ENCODE measurements at places on chromosomes 5 and 9.
A peak's percentile ranks its signal among the peaks of the same experiment; 100 is the strongest.

- no peak for DNase-seq
Measured at GRCh38 chr9:73215249-73215648, 63.6 kb downstream of the ANXA1 start.

GRCh38 chr9:113807173-113808061, 68.7 kb upstream of the ZNF618 start:
- peak; percentile 38 for DNase-seq

DNA sequence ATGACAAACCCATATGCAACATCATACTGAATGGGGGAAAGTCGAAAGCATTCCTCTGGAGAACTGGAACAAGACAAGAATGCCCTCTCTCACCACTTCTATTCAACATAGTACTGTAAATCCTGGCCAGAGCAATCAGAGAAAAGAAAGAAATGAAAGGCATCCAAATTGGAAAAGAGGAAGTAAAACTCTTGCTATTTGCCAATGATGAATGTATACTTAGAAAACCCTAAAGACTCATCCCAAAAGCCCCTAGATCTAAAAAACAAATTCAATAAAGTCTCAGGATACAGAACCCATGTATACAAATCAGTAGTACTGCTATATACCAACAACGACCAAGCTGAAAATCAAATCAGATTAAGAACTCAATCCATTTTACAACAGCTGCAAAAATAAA, 66.9 kb downstream of the SPATA31C2 start:
- DNase-seq = no peak

GRCh38 chr9:127389381-127390247, 7.4 kb upstream of the SLC2A8 start:
- no peak for DNase-seq

DNA sequence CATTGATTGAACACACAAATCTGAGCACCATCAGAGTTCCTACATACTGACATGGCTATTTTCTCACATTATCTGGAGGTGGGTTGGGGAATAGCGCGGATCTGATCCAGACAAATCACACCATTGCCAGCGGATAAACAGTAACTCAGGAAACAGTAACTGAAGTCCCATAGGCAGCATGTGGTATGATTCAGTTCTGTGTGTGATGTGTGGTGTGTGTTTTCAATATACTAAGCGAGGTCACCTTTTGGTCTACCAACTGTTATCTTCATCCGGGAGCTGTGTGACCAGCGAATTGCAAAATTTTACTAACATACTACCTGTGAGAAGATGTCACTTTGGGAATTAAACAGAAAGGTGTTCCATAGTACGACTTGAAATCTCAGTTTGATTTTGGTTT, 50.1 kb downstream of the PKD2L2 start:
- DNase-seq = no peak

- DNase-seq = no peak
Measured at GRCh38 chr5:93158841-93159240, 422.2 kb downstream of the NR2F1-AS1 start.

DNA sequence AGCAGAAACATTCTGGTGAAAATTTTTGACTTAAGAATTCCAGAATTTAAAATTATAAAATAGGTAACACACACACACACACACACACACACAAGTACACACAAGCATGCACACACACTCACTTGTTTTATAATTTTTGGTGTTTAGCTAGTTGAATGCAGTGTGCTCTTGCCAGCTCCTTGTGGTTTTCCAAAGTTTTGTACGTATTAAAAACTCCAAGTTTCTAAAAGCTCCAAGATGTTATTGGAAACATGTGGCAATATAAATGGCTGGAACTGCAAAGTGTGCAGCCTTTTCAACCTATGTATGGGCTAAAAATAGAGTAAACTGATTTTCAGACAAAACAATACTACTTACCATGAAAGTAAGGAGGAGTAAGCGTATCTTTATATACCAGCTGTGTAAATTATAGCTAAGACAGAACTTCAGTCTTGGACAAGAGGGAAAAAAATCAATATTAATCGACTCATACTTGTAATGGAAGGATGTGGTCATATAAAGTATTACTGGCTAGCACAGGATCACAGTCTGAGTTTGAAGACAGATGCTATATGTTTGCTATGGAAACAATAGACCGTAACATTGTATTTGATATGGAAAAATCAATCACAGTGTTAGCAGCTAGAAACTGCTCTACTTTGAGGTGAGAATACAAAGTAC, 727.1 kb upstream of the GRAMD2B start:
- DNase-seq = no peak

DNA sequence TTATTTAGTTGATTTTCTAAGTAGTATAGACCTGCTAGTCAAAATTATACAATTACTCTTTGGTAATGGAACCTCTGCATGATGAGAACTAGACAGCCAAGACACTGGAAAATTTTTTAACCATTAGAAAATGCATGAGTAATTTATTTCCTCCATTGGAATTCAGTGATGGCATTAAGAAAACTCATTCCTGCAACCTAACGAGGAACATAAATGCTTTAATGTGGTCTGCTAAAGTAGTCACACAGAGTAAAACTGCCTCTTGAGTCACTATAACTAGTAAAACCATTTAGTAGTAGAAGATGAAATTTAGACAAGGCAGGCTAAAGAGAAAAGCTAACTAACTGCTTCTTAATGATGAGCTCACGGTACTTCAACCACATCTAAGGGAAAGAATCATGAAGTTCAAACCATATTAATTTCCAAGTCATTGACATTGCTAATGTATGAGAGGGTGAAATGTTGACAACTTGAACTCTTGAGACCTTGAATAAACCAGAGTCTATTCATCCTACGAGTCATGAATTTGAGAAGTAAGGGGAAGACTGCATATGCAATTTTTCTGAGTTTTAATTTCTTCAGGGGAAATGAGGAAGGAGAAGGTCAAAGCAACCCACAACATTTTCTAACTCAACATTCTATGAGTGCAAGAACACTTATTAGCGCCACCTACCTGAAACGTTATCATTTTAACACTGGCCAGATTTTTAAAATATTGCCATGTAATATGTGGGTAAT, 74.4 kb downstream of the GLIS3 start:
- no peak for DNase-seq

DNA sequence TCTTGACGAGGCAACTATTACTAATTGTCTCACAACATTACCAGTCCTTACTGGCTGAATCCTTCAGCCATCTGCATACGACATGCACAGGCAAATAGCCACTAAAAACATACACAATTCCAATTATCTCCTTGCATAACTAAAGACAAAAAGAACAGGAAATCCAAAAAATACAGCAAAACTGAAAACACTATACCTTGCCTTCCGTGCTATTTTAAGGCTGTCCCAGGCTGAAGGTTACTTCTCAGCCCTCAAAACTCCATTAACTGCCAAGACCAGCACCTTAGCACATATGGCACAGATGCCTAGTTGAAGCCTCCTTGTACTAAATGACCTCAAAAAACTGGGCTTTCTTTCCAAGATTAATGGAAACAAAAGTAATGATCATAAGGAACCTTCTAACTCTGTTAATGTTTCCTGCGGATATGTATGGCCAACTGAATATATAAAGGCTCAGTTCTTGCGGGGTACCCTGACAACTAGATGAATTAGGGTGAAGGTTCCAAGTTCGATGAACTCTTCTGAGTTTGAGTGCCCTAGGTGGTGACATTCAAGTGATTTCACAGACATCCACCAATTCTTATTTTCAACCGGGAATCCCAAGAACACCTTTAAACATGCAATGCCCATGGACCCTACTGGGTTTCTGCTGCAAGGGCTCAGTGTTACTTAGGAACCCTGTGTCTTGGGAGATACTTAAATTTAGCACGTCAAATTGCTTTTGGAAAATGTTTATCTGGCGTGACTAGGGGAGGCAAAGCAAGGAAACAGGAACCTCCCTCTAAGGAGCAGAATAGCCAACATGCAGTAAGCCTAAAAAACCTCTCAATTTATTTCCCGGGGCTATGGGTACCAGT, 455.3 kb downstream of the RAB3C start:
- DNase-seq = no peak

DNA sequence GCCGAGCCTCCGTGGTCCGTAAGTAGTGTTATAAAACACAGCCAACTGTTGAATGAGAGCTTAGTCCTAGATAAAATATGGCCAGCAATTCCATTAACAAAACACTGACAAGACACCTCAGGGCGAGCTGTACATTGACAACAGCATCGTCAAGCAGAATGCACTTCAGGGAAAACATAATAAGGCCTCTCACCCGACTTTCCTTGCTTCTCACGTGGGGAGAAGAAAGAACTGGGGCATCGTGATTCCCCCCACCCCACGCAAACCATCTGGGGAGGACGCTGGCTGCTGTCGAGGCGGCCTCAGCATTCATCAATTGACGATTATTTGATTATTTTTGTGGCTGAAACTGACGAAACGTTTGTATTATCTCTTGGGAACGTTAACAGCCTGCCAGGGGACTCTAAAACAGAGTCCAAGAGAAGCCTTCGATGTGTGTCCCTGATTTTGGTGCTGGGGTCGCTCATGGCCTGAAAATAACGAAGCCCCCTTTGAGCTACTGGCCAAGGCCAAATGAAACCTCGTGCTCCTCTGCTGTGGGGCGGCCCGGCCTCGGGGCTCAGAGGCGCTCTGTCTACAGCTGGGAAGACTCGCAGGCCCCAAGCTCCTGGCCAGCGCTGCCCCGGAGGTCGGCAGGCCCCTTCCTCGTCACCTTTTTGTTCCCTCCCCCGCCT, 464 bp downstream of the GDF9 start:
- DNase-seq = no peak

All from OCI-LY7 (cell line).